ENCODE measurements at places on chromosomes 7 and 10. TPM values are rescaled to one million over a fixed set of nuclear protein-coding genes. Genes with fewer than 3 reads are reported as not detected.

GRCh38 chr7:149449897-149450296 lies 11.0 kb downstream of the ZNF777 start:
- DNase-seq, result no peak
- no peaks in the 10 kb centered on the region for H3K27me3 ChIP-seq
- no peak overlapping the region for H3K27ac ChIP-seq

GRCh38 chr10:90403211-90404000 lies 454.4 kb downstream of the HTR7 start:
- no peaks in the 10 kb centered on the region for H3K27me3 ChIP-seq
- no peaks in the 10 kb centered on the region for H3K36me3 ChIP-seq
- H3K4me1 ChIP-seq, result no peaks in the 10 kb centered on the region
- H3K4me3 ChIP-seq, result no peak overlapping the region

Gene SLC18A2
- total RNA-seq, result 2.0 TPM

Gene CAV2
- total RNA-seq, result 40.2 TPM

Gene CFAP69
- 8.7 TPM for total RNA-seq

GRCh38 chr7:30352169-30352568 lies 67.8 kb downstream of the ZNRF2 start:
- no peaks in the 10 kb centered on the region for H3K36me3 ChIP-seq
- H3K4me1 ChIP-seq, result no peaks in the 10 kb centered on the region
- no peak overlapping the region for H3K27ac ChIP-seq
- DNase-seq, result no peak
- no peaks in the 10 kb centered on the region for H3K27me3 ChIP-seq

DNA sequence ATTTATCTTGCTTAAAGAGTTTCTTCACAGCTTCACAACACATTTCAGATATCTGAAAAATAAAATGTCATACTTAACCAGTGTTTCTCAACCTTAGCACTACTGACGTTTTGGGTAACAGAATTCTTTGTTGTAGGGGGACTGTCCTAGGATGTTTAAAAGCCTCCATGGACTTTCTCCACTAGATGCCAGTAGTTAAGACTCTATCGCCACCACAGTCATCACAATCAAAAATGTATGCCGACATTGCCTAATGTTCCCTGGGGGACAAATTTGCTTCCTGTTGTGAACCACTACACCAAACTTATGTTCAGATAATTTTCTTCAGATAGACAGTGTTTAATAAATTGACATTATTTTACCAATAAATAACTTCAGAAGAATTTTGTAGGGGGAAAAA lies 13.4 kb downstream of the NOC3L start:
- H3K27ac ChIP-seq, result no peak overlapping the region
- no peak overlapping the region for H3K4me3 ChIP-seq
- no peaks in the 10 kb centered on the region for H3K4me1 ChIP-seq

Gene TRUB1
- total RNA-seq, result 43.5 TPM

DNA sequence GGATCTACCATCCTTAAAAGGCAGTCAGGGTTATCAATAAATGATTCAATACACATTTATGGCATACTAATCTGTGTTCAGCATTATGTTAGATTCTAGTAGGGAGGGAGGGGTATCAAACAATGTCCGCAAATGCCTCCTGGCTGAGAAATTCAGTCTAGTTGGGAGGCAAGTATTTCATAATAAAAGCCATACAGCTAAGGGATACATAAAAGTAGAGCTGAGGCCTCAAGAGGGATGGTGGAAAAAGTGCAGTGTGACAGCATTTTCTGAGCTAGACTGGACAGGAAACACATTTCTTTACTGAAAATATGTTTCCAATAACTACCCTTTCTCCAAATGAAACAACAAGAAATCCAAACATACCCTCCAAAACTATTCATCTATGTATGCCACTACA lies 152.8 kb upstream of the LRRN3 start:
- no peak overlapping the region for H3K4me3 ChIP-seq
- H3K27ac ChIP-seq, result no peak overlapping the region
- no peak for DNase-seq

Gene ETV1
- 11.4 TPM for total RNA-seq

- no peak overlapping the region for H3K4me3 ChIP-seq
- H3K27me3 ChIP-seq, result no peaks in the 10 kb centered on the region
Measured at GRCh38 chr10:72243822-72244437, 27.9 kb upstream of the ASCC1 start.

GRCh38 chr10:133474027-133474426 lies 20.3 kb downstream of the SCART1 start:
- DNase-seq, result no peak
- no peaks in the 10 kb centered on the region for H3K4me1 ChIP-seq
- no peak overlapping the region for H3K27ac ChIP-seq
- H3K4me3 ChIP-seq, result no peak overlapping the region
- H3K27me3 ChIP-seq, result no peaks in the 10 kb centered on the region

DNA sequence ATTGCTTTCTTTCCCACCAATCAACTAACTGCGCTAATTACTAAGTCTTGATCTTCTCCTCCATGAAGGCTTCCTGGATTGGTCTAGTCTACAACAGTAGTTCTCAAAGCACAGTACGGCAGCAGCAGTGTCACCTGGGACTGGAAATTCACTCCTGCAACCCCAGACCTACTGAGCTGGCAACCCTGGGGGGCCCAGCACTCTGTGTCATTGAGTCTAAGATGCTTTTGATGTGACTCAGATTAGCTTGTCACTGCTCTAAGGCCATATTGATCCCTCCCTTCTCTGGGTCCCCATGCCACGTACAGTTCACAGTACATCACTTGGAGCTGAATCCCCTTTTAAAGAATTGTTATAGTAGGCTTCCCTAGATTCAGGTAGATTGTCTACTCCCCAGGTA lies 65.7 kb upstream of the KMT2C start:
- no peak overlapping the region for H3K4me3 ChIP-seq
- no peaks in the 10 kb centered on the region for H3K27me3 ChIP-seq
- H3K4me1 ChIP-seq, result no peaks in the 10 kb centered on the region
- no peak for DNase-seq
- H3K27ac ChIP-seq, result no peak overlapping the region

Gene PLPP4
- total RNA-seq, result 21.9 TPM

DNA sequence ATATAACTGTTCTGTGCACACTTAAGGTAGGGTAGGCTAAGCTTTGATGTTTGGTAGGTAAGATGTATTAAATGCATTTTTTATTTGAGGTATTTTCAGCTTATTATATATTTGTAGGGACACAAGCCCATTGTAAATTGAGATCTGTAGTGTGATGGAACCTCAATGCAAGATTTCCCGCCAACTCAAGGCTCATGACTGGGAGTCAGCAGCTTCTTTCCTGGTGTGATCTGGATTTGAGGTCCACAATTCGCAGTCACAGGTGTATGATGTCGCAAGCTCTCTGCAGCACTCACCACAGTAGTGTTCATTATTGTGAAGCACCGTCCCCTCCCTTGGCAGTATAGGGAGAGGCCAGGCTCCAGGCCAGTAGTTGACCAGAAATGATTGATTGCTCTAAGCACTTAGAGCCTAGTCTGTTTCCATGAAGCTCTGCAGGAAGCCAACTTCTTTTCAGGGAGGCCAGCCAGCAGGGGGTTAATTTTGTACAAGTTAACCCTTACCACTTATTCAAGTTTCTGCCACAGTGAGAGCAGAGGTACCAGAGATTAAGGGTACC lies 54.9 kb downstream of the SEM1 start:
- no peak overlapping the region for H3K27ac ChIP-seq
- DNase-seq, result no peak
- no peaks in the 10 kb centered on the region for H3K36me3 ChIP-seq
- no peak overlapping the region for H3K4me3 ChIP-seq

- H3K27me3 ChIP-seq, result no peaks in the 10 kb centered on the region
- no peaks in the 10 kb centered on the region for H3K36me3 ChIP-seq
Measured at GRCh38 chr10:28001353-28001752, 2.5 kb upstream of the ODAD2 start.

Gene KIAA1549
- 8.0 TPM for total RNA-seq

- H3K27ac ChIP-seq, result no peak overlapping the region
- no peaks in the 10 kb centered on the region for H3K36me3 ChIP-seq
- peaks cover 4% of the 10 kb centered on the region for H3K4me1 ChIP-seq
- no peaks in the 10 kb centered on the region for H3K27me3 ChIP-seq
- H3K4me3 ChIP-seq, result no peak overlapping the region
- no peak for DNase-seq
Measured at GRCh38 chr7:26439521-26440232, 148.0 kb downstream of the SNX10 start.

GRCh38 chr10:63758080-63758479 lies 236.9 kb downstream of the REEP3 start:
- DNase-seq, result no peak
- H3K4me1 ChIP-seq, result no peaks in the 10 kb centered on the region
- no peak overlapping the region for H3K4me3 ChIP-seq
- no peaks in the 10 kb centered on the region for H3K36me3 ChIP-seq
- no peaks in the 10 kb centered on the region for H3K27me3 ChIP-seq

DNA sequence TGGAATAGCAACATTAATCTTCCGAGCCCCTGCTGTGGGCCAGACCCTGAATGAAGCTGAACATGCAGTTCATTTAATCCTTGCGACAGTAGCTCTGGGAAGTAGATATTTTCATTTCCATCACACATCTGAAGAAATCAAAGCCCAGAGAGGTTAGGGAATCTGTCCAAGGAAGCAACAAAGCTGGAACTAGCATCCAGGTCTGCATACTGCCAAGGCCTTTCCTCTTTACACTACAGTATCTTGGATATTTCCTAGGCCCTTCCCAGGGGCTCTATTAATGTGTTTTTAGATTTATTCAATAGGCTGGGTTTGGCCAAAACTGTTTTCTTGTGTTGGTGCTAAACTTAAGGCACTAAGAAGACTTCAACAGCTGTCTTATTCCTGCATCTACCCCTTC lies 48.1 kb downstream of the FAM13C start:
- no peaks in the 10 kb centered on the region for H3K27me3 ChIP-seq
- H3K4me1 ChIP-seq, result peaks cover 57% of the 10 kb centered on the region
- no peak overlapping the region for H3K4me3 ChIP-seq
- no peak for DNase-seq
- H3K27ac ChIP-seq, result no peak overlapping the region
- no peaks in the 10 kb centered on the region for H3K36me3 ChIP-seq

GRCh38 chr10:17181110-17181509 lies 20.4 kb downstream of the TRDMT1 start:
- H3K4me3 ChIP-seq, result no peak overlapping the region
- no peak for DNase-seq
- no peaks in the 10 kb centered on the region for H3K27me3 ChIP-seq

Data from testis (tissue), 5 donors.